ENCODE measurements at places on chromosomes 16 and 17.

- DNase-seq, result no peak
These were observed 5.4 kb downstream of the CTRL start for GRCh38 chr16:67926181-67926750.

- no peak for DNase-seq
These were observed 47.6 kb downstream of the ABCA9 start for GRCh38 chr17:69012895-69013805.

DNA sequence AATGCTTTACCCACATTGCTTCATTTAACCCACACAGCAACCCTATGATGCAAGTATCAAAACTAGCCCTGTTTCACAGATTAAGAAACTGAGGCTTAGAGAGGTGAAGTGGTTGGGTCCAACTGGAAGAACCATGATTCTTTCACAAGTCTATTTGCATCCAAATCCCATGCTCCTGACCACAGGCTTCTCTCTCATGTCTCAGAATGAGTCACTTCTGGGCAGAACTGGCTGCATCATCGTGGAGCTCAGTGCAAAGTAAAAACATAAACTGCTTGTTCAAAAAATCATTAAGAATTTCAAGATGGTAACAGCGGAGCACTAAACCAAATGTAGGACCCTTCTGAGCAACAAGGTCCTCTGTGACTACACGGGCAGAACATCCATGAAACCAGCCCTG is 20.2 kb upstream of the CES1 start:
- no peak for DNase-seq

- DNase-seq, result no peak
These were observed 1.1 kb downstream of the IRX6 start for GRCh38 chr16:55325080-55325447.

GRCh38 chr17:39929646-39930407 is 2.3 kb downstream of the LRRC3C start:
- DNase-seq, result no peak

DNA sequence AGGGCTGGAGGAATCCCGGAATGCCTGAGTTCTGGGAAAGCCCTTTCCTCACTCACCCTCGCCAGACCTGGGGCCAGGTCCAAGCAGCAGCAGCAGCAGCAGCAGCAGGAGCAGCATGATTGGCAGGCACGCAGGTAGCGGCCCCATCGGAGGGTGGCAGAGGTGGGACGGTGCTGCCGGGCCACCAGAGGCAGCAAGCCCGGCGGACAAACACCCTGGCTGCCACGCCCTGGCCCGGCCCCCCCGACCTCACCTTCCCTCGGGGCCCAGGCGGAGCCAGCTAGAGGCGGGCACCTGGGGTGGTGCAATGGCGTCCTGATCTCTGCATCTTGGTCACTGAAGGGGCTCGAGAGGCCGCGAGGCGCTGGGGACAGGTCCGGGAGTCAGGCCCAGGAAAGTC is 122.4 kb downstream of the LAT start:
- DNase-seq, result no peak

GRCh38 chr17:44066204-44066930 is at the start of gene LSM12:
TSS of gene LSM12 (minus strand) at chr17:44066671. CDS start at chr17:44066587, 84 bp downstream.
- DNase-seq, result peak; percentile 87

DNA sequence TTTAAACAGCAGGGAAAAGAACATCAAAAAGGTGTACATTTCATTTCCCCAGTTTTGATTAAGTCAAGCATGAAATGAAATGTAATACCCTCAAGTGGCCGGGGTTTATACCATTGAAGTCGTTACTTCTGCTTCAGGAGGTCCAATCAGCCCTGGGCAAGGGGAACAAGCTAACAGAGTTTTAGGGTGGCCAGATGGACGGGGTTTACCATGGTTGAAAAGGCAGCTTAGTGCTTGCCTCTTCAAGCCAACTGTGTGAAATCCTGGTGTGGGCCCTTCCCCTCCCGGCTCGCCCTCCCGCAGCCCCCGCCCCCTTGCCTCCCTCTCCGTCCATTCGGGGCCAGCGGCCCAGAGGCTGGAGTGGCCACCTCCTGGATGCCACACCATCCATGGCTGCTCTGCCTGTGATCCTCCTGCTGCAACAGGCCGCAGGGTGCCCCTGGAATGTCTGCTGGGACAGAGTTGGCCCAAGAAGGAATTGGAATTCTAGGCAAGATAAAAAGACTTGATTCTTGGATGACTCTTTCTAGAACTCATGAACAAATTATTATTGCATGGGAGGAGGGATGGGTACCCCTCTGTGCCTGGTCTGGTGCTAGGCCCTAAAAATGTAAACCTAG is 296.2 kb upstream of the IRX3 start:
- no peak for DNase-seq

DNA sequence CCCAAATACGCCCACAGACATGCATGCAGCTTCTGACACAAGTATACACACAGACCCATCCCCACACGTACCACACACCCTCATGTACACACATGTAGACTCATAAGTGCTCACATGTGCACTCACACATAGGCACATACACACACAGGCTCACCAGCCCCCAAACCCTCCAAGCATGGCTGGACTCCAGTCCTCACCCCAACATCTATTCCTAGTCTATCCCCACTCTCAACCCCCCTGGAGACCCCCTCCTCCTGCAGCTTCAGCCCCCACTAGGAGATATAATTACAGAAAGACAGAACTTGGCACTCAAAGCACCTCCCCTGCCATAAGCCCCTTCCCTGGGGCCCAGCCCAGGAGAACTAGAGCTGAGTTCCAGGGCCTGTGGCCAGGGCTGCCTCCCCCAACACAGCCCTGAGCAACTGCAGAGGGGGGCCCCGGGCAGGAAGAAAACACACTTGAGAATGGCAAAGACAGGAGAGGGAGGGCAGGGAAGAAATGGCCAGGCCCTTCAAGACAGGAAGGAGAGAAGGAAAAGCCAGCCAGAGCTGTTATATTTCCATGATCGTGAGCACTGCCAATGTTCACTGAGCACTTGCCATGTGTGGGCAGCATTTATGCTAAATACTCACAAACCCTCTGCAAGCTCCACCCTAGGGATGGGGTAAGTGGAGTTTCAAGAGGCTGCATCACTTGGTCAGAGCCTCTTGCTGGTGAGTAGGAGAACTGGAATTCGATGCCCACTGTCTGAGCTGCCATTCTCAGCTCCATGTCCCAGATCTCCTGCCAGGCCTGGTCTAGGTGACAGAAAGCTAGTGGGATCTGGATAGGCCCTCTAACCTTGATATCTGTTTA is 224.5 kb downstream of the ZNF423 start:
- no peak for DNase-seq

- DNase-seq, result peak; percentile 48
These were observed at the start of gene RAB26 for GRCh38 chr16:2147981-2148671. TSS of gene RAB26 (plus strand) at chr16:2148625. CDS start at chr16:2148784, 159 bp downstream.

DNA sequence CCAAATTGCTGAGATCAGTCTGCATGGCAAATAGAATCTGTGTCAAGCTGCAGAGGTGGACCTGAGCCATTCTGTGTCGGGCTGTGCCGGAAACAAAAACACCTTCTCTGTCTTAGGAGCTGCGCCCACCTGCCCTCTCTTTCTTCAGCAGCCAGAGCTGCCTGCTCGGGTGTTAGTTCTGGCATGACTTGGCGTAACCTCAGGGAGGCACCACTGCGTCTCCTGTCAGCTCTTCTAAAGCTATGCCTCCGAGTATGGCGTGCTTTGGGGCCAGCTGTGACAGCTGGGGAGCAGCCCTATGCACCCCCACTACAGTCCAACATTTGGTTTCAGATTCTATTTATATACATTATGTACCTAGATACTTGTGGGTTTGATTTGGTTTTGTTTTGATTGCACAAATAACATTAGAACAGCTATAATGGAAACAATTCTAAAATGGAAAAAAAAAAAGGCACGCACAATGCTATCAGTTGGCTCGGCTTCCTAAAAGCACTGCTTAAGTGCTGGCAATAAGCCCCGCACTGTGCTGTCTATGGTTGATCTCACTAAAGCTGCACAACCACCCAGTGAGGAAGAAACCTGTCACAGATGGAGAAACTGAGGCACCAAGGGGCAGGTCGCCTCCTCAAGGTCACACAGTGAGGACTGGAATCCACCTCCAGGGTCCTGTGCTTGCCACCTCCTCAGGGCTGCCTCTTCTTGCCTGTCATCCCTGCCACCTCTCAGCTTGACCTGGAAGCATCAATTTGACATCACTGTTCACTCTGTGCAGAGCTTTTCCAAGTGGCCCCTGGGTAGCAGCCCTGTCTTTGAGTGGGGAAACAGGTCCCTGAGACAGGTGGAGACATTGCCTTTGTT is 18.7 kb upstream of the ADGRG1 start:
- DNase-seq, result peak; percentile 52

GRCh38 chr16:29290631-29291247 is 115.8 kb downstream of the NPIPB11 start:
- DNase-seq, result peak; percentile 89

- peak; percentile 60 for DNase-seq
These were observed 21.7 kb downstream of the SLC25A10 start for GRCh38 chr17:81733507-81734404.

GRCh38 chr17:13158494-13159240 is 140.8 kb upstream of the ELAC2 start:
- no peak for DNase-seq

DNA sequence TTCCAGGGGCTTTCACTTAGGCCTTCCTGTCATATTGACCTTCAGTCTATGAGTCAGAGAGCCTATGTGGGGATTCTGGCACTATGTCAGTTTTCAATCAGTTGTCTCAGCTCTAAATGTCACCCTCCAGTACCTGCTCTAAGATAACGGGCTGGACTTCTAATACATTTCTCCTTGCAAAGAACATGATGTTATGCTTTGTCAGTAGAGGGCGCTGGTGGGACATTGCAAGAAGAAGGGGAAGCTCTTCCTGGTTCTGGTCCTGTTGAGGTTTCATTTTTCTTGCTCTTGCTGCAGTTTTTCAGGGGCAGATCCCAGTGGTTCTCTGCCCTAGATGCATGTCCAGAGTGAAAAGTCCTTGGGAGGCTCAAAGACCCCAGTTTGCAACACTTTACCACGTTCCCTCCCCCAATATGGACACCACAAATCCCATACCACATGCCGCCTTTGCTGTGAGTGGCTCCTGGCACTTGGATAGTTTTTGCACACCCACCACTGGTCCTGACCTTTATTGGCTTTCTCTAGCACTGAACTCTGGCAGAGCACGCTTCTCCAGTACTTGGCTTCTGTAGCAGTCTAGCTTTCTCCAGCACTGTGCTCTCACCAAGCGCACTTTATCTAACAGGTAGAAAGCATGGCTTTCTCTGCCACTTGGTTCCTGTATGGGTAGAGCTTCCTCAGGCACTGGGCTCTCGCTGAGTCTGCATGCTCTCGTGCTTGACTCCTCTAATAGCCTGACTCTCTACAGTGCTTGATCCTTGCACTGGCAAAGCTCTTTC is 49.0 kb downstream of the BCL7C start:
- peak; percentile 75 for DNase-seq

DNA sequence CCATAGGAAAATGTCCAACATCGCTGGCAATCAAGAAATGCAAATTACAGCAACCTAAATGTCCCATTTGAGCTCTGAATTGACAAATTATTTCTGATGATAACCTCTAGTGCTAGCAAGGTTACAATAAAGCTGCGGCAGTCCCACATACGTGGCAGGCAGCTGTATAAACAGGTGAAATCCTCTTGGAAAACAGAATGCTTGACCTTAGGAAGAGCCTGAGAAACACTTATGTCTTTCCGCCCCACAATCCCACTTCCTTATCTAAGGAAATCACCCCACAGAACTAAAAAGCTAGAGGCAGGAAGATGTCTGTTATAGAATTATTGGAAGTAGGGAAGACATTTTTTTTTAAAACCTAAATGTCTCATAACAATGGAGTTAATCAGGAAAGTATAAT is 154.3 kb downstream of the KATNIP start:
- DNase-seq, result no peak

- DNase-seq, result no peak
These were observed 51.2 kb downstream of the CLEC16A start for GRCh38 chr16:10995565-10995964.

DNA sequence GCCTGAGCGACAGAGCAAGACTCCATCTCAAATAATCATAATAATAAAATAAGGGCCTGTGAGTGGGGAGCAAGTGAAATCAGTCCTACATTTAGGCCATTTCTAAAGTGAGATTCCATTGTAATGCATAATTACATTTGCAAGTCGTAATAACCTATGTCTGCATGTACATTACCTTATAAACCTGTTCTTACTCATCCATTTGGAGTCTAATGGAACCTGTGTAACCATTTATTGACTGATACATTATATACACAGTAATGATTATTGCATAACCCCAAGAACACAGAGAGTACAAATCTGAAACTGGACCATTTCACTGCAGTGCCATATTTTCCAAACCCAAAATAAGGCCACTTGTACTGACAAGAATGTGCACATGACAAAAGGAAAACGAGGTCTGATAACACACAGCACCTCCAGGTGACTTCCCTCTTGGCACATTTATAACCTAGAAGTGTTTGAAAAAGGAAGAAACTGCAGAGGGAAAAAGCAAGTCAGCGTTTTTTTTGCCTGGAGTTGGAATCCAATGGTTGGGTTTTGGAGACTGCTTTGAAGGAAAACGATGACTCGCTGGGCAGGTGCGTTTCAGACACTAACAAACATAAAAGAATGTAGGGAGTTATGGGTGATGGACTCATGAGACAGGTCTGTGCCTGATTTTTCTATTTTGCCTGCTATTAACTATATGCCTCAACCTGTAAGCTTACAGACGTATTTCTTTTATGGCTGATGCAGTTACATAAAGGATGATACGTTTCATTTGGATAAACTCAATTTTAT is 63.6 kb upstream of the KIFC3 start:
- no peak for DNase-seq

DNA sequence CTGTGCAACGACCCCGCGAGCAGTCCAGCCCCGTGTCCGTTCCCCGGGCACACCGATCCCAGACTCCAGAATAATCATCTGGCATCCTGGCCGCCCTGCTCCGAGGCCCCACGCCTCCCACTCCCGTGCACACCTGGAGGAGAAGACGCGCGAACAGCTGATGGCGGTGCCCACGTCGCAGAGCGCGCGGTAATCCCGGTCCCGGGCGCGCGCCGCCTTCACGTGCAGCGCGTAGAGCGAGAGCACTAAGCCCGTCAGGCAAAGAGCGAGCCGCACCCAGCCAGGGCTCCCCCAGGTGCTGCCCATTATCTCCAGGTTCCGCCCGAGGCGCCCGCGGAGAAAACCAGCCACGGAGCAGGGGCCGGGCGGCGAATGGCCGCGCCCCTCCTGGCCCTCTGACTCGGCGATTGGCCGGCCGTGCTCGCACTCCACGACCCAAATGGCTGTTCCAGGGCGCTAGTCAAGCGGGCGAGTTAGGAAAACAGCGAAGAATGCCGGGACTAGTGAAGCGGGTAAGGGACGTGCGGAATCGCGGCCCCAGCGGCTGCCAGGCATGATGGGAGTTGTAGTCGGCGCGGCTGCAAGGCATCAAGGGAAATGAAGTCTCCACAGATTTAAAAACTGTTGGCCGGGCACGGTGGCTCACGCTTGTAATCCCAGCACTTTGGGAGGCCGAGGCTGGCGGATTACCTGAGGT is at the start of gene VKORC1:
Gene VKORC1 (minus strand): TSS at position 374 of the 697 bp plus-strand sequence. CDS start 68 bp downstream, at position 306.
- peak; percentile 86 for DNase-seq

GRCh38 chr16:48531011-48531962 is 78.7 kb downstream of the N4BP1 start:
- no peak for DNase-seq

- no peak for DNase-seq
These were observed 69.4 kb downstream of the MRC2 start for GRCh38 chr17:62696726-62697490.
